ENCODE measurements at places on chromosomes 16 and 17.

DNA sequence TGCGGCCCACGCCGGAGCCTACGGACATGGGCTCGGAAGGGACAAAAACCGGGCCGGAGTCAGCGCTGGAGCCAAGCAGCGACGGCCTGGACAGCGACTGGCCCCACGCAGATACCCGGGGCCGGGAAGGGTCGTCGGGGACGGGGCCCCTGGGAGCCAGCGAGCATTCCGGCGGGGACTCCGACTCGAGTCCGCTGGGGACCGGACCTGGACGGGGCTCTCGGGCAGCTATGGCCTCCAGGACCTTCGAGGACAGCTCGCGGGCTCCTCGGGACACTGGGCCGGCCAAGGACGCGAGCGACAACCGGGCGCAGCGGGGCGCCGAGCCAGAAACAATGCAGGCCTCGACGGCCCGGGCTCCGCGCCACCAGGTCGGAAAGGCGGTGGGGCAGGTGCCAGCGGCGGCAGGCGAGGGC lies 1.0 kb downstream of the MYO15B start:
- peak overlapping the region; percentile 70 for H3K27ac ChIP-seq
- DNase-seq: no peak
- H3K4me3 ChIP-seq: peak overlapping the region; percentile 67
- H3K27me3 ChIP-seq: no peaks in the 10 kb centered on the region
- H3K4me1 ChIP-seq: peaks cover 4% of the 10 kb centered on the region

GRCh38 chr17:66687570-66688284 lies 147.2 kb upstream of the CACNG5 start:
- no peak overlapping the region for H3K27ac ChIP-seq
- peaks cover 12% of the 10 kb centered on the region for H3K4me1 ChIP-seq
- no peaks in the 10 kb centered on the region for H3K27me3 ChIP-seq
- H3K36me3 ChIP-seq: peaks cover 47% of the 10 kb centered on the region
- no peak for DNase-seq
- no peak overlapping the region for H3K4me3 ChIP-seq

- DNase-seq: no peak
- H3K4me3 ChIP-seq: no peak overlapping the region
These were observed 45.7 kb downstream of the TMEM186 start for GRCh38 chr16:8751481-8752311.

DNA sequence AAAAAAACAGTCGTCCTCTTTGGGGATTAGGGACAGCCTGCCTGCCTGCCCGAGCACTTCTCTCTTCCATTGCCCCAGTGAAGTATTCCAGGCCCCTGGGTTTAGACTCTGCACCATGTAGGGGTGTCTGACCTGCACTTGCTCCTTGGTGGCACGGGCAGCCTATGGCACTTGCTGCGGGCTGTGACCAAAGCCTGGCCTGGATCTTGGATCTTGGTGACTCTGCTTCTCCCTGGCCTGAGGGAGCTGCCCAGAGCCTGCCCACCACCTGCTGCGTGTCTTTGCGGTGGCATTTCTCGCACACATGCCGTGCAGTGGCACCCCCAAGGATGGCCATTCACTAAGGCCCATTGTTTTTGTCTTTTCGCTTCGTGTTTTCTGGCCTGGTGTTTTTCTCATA lies 6.1 kb upstream of the STH start:
- H3K4me1 ChIP-seq: no peaks in the 10 kb centered on the region
- H3K27me3 ChIP-seq: no peaks in the 10 kb centered on the region
- no peak overlapping the region for H3K4me3 ChIP-seq
- DNase-seq: no peak
- no peak overlapping the region for H3K27ac ChIP-seq

GRCh38 chr16:50462793-50463507 lies 85.2 kb upstream of the NKD1 start:
- H3K4me1 ChIP-seq: peaks cover 2% of the 10 kb centered on the region
- H3K27me3 ChIP-seq: peaks cover 12% of the 10 kb centered on the region
- DNase-seq: no peak
- no peaks in the 10 kb centered on the region for H3K36me3 ChIP-seq

DNA sequence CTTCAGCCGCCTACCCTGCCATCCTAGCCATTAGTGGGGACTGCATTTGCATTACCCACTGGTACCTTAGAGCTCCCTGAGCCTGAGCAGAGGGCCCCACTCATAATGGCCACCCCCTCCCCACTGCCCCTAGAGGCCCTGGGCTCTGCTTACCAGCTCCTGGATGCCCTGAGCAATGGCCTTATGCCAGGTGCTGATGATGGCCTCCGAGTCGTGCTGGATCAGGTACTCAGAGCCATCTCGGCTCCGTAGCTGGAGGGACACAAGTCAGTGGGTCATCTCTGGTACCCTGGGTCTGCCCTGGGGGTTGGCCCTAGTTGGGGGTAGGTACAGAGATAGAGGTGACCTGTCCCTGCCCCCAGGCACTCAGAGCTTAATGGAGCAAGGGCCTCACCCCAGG lies 34.9 kb downstream of the ARHGAP27 start:
- H3K4me3 ChIP-seq: no peak overlapping the region
- no peaks in the 10 kb centered on the region for H3K27me3 ChIP-seq
- H3K4me1 ChIP-seq: no peaks in the 10 kb centered on the region
- DNase-seq: no peak
- no peak overlapping the region for H3K27ac ChIP-seq

- H3K4me1 ChIP-seq: peaks cover 47% of the 10 kb centered on the region
- peak overlapping the region; percentile 86 for H3K27ac ChIP-seq
- no peaks in the 10 kb centered on the region for H3K36me3 ChIP-seq
These were observed 2.8 kb upstream of the XAF1 start for GRCh38 chr17:6753006-6753445.

GRCh38 chr16:4288148-4288921 lies 15.5 kb upstream of the TFAP4 start:
- peaks cover 9% of the 10 kb centered on the region for H3K4me1 ChIP-seq
- peak; percentile 87 for DNase-seq
- no peaks in the 10 kb centered on the region for H3K36me3 ChIP-seq
- peaks cover 16% of the 10 kb centered on the region for H3K27me3 ChIP-seq

DNA sequence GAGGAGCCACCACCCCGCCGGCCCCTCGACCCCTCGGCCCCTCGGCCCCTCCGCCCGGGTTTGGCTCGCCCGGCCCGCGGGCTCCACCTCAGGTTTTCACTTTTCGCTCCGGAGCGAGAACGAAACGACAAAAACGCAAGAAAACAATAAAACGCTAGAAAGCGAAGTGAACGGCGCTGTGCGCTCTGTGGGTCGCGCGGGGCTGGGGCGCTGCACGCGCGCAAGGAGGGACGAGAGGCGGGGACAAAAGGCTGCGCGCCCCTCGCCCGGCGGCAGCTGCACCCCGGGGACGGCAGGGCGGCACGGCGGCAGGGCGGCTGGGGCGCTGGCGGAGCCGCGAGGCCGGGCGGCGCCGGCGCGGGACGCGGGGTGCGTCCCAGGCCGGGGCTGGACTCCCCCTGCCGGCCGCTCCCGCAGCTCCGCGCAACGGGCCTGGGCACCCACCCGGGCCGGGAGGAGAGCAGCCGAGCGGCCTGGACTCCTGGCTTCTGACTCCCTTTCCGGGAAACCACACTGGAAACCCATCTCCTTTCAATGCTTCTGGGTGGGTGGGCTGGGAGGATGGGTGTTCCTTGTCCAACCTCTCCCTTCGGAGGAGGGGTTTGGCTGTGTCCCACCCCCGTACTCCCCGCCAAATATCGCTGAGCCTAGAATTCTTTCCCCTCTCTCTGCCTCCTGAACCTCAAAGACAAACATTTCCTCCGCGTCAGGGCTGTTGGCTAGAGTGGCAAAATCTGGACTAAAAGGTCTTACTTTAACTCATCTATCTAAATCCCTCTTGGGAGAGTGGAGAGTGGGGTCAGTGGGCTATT lies 9.9 kb downstream of the TBX2 start:
- H3K4me3 ChIP-seq: peak overlapping the region; percentile 47
- no peak for DNase-seq
- H3K36me3 ChIP-seq: no peaks in the 10 kb centered on the region
- peaks cover 23% of the 10 kb centered on the region for H3K4me1 ChIP-seq
- H3K27ac ChIP-seq: no peak overlapping the region

DNA sequence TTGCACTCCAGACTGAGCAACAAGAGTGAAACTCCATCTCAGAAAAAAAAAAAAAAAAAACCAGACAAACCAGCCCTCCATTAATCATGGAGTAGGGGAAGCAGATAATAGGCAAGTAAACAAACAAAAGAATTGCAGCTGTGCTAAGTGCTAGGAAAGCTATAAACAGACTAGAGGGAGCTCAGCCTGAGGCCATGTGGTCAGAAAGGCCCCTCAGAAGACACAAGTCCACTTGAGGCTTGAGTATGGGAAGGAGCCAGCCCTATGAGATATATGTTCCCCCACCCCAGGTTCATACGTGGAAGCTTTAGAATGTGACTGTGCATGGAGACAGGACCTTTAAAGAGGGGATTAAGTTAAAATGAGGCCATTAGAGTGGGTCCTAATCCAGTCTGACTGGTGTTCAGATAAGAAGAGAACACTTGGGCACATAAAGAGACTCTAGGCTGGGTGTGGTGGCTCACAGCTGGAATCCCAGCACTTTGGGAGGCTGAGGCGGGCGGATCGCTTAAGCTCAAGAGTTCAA lies 132.6 kb upstream of the NOL11 start:
- no peak for DNase-seq
- H3K4me3 ChIP-seq: no peak overlapping the region
- H3K27ac ChIP-seq: no peak overlapping the region
- peaks cover 10% of the 10 kb centered on the region for H3K4me1 ChIP-seq
- no peaks in the 10 kb centered on the region for H3K27me3 ChIP-seq
- H3K36me3 ChIP-seq: peaks cover 25% of the 10 kb centered on the region

- peaks cover 3% of the 10 kb centered on the region for H3K27me3 ChIP-seq
- no peaks in the 10 kb centered on the region for H3K36me3 ChIP-seq
- peaks cover 26% of the 10 kb centered on the region for H3K4me1 ChIP-seq
- H3K4me3 ChIP-seq: peak overlapping the region; percentile 82
- peak; percentile 19 for DNase-seq
These were observed 870 bp upstream of the ITGA3 start for GRCh38 chr17:50055055-50055425.

- no peaks in the 10 kb centered on the region for H3K36me3 ChIP-seq
- no peak overlapping the region for H3K27ac ChIP-seq
- H3K4me3 ChIP-seq: no peak overlapping the region
- no peaks in the 10 kb centered on the region for H3K27me3 ChIP-seq
These were observed 28.0 kb downstream of the TOM1L2 start for GRCh38 chr17:17944242-17944641.

DNA sequence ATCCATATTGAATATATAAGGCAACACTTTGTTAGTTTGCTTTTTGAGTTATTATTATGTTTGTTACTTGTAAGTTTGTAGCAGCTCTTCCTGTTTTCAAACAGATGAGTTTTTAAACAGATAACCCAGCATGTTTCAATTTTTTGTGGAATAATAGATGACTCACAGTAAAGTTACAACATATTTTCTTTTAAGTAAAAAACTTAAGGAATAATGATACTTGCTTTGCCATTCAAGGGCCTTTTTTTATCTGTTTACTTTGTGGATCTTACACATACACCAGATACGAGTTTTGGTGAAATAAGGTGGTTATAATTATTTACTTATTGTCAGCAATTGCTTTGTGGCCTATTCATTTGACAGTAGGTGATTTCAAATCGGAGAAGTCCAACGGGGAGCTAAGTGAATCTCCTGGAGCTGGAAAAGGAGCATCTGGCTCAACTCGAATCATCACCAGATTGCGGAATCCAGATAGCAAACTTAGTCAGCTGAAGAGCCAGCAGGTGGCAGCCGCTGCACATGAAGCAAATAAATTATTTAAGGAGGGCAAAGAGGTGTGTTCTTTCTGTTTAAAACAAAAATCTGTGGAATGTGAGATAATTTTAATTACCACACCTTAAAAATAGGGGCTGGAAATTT lies 66.3 kb downstream of the BPTF start:
- no peak overlapping the region for H3K27ac ChIP-seq
- peaks cover 28% of the 10 kb centered on the region for H3K36me3 ChIP-seq
- no peaks in the 10 kb centered on the region for H3K27me3 ChIP-seq
- no peak overlapping the region for H3K4me3 ChIP-seq
- peaks cover under 1% of the 10 kb centered on the region for H3K4me1 ChIP-seq

DNA sequence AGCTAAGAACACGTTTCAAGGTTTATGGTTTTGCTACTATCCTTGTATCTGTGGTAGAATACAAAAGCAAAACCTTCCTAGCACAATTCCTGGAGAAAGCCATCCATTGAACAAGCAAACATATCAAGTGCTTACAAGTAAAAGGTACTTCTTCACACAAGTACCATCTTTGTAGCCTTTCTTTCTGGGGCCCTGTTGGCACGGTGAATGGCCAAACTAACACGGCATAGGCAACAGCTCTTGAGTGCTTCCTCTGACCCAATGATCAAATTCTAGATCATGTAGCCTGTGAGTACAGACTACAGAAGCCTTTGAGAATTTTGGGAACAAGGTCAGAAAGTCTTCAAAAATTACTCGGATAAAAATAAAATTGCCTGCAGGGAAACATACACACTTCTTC lies 57.9 kb downstream of the ANKFY1 start:
- no peak for DNase-seq
- no peak overlapping the region for H3K4me3 ChIP-seq
- H3K4me1 ChIP-seq: peaks cover 15% of the 10 kb centered on the region
- H3K27ac ChIP-seq: no peak overlapping the region

GRCh38 chr17:44110011-44110686 lies 13.3 kb downstream of the HDAC5 start:
- DNase-seq: no peak
- no peaks in the 10 kb centered on the region for H3K36me3 ChIP-seq
- H3K27me3 ChIP-seq: no peaks in the 10 kb centered on the region
- no peak overlapping the region for H3K4me3 ChIP-seq
- H3K27ac ChIP-seq: no peak overlapping the region
- H3K4me1 ChIP-seq: peaks cover 9% of the 10 kb centered on the region

DNA sequence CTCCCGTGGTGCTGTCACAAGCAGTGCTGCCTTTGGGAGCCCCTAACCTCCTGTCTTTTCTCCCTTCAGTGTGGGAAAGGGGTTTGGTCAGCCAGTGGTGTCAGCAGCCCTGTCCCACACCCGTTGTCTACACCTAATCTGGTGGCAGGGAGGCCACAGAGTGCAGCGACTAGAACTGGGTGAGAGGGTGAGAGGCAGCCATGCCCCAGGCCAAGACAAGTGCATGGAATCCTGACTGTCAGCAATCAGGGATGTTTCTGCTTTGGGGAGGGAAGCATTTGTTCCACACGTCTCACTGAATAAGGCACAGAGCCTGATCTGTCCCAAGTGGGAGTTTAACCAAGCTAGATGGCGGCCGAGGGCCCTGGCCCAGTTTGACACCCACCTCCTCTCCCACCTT lies 1.4 kb upstream of the ZNF267 start:
- peaks cover 31% of the 10 kb centered on the region for H3K36me3 ChIP-seq
- peaks cover 63% of the 10 kb centered on the region for H3K4me1 ChIP-seq
- peak overlapping the region; percentile 96 for H3K27ac ChIP-seq

GRCh38 chr17:48238933-48239602 lies 131.5 kb downstream of the SNX11 start:
- peaks cover 17% of the 10 kb centered on the region for H3K36me3 ChIP-seq
- no peak overlapping the region for H3K27ac ChIP-seq
- no peaks in the 10 kb centered on the region for H3K27me3 ChIP-seq
- H3K4me1 ChIP-seq: peaks cover 60% of the 10 kb centered on the region
- no peak overlapping the region for H3K4me3 ChIP-seq
- DNase-seq: no peak

GRCh38 chr17:36089888-36090836 lies at the start of gene CCL3:
Gene CCL3 (minus strand): TSS chr17:36090143. CDS start chr17:36090058, 85 bp downstream.
- peak within 1 kb of the TSS; percentile 95 for H3K27ac ChIP-seq
- peaks cover 6% of the 10 kb centered on the region for H3K27me3 ChIP-seq
- H3K4me1 ChIP-seq: peaks cover 66% of the 10 kb centered on the region
- H3K36me3 ChIP-seq: peaks cover 7% of the 10 kb centered on the region
- H3K4me3 ChIP-seq: peak within 1 kb of the TSS; percentile 70

Data from activated CD8-positive, alpha-beta T cell treated with anti-CD3 and anti-CD28 coated beads for 36 hours (primary cell).